Activated CD4-positive, alpha-beta T cell treated with anti-CD3 and anti-CD28 coated beads, Interleukin-2, amount 50 U/mL, for 48 hours (primary cell): ENCODE measurements at places on chromosomes 7 and 10.

GRCh38 chr7:99493823-99494222, 6.3 kb downstream of the ZNF394 start:
- DNase-seq, result no peak

GRCh38 chr7:100066953-100067352, 14.6 kb downstream of the ZNF3 start:
- no peak for DNase-seq

GRCh38 chr7:142602183-142602582, 147.1 kb upstream of the PRSS1 start:
- no peak for DNase-seq

DNA sequence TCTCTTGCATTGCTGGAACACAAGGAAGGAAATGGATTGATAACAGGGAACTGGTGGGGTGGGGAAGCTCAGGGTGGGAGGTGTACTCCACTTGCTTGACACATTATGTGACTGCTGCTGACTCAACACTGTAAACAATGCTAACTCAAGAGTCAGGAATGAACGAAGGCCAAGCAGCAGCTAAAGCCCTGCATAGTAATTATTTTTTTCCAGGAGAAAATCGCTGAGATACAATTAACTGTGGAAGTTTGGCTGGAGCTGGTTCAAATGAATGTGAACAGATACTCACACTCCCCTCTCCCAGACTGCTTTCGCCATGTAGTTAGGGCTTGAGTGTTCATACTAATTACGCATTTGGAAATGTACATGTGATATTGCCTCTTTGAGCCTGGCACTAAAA, 170.9 kb upstream of the AOAH start:
- no peak for DNase-seq

DNA sequence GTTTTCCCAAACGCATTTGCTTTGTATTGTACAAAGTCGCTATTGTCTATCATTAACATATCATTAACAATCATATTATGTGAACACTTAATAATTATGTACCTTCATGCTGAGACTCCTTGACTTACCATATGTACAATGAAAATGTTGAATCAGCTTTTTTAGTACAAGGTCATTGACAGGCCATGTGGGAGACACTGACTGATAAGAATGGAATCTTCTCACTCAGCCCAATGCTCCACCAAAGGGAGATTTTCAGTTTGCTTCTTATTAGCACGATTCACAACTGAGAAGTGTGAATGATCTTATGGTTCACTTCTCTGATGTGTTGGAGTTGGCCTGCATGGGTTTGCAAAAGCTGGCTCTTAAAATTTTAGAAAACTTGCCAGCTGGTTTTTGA, 253.5 kb upstream of the TEX47 start:
- DNase-seq, result no peak

DNA sequence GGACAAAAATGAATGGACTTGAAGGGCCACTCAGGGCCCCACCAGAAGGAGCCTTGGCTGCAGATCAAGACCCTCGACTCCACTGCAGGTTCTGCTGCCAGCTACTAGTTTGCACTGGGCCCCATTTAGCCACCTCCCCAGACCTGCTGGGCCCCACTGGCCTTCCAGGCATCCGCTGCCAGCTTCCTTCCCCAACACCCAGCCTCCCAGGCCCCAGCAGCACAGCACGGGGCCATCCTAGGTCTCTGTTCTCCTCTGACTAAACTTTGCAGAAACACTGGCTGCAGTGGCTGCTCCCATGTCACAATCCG, 277.4 kb upstream of the KLF14 start:
- peak; percentile 50 for DNase-seq

DNA sequence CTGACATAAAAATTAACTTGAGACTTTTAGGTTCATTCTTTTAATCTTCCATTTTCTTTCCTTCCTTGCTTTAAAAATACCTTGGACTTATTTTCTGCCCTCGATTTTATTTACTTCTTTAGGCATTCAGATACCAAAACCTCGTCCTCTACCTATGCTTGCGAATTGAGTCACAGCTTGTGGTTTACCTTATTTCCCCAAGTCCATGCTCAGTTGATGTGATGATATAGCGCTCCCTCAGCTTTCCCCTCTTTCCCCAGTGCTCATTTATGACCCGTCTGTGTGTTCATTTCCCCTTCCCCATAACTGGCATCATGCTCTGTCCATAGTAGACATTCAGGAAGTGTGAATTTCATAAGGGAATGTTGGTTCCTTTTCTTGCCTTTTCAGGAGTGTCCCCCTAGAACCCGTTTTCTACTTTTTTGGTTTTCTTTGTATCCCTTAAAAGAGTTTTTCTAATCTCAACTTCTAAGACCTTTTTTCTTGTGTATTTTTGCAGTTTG, 19.1 kb upstream of the PRKRIP1 start:
- DNase-seq, result no peak

DNA sequence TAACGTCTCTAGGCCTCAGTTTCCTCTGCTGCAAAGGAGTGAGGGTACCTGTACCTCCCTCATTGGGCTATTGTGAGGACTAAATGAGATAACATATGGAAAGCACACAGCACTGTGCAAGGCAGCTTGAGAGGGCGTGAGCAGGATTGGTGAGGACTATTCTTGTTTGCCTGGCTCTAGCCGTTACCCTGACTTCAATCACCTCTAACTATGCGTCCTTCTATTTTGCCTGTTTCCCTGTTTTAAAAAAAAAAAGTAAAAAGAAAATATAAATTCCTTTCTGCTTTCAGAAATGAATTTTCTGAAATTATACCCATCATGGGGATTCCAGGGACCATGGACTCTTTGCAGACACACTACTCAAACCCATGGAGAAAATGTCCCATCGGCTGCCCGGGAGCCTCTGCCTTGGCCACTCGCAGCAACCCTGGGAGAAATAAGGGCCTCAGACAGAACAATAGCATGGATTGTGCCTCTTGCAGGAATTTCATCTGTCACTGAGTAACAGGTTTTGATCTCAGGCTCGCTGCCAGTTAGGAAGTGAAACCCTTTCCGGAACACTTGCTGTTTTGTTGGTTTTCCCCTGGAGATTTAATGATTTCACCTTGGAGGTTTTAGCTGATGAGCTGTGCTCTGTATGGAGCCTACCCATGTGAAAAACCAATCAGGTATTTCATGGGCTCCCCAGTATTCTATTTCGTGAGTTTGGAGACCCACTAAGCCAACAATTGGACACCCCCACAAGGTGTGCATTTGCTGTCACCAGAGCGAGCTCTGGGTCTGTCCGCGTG, 55.6 kb downstream of the STEAP1B start:
- DNase-seq, result no peak

DNA sequence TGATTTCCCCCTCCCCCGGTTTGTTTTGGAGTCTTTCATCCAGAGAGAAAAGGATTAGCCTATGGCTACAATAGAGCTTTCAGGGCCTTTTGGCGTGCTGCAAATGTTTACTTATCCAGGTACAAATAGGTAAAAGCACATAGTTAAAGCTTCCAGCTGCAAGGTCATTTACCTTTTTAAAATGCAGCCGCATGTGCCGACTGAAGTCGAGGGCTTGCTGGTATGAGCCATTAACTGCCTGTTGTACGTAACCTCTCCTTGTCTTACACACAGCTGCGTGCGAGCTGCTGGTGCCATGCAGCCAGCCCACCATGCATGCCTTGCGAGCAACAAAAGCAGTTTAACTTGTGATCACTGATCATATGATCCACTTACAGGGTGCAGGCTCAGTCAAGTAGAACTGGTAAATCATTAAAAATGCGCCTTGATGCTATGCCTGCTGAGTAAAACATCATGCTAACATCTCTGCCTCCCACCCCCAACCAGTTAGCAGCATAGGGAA, 866.4 kb downstream of the LRMDA start:
- DNase-seq, result no peak

- no peak for DNase-seq
Observed at GRCh38 chr7:27808626-27809025, 68.7 kb downstream of the TAX1BP1 start.

DNA sequence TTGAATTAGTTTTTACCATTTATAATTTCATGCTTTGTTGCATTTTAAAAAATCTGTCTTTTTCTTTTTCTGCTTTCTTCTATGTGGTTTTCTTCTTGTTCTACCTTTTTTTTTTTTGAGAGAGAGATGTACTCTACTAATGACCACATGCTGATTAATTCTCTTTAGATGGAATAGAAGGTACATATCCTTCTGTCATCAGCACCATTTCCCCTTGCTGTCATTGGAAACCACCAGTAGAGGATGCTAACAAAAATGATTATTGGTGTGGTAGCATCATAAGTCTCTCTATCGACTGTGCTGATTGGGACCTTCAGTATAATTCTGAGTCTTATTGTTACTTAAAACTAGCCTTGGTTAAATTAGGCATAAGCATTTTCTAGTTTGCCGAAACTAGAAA, 3.6 kb downstream of the ZEB1 start:
- DNase-seq, result no peak

GRCh38 chr10:63760034-63760707, 239.0 kb downstream of the REEP3 start:
- DNase-seq, result no peak

DNA sequence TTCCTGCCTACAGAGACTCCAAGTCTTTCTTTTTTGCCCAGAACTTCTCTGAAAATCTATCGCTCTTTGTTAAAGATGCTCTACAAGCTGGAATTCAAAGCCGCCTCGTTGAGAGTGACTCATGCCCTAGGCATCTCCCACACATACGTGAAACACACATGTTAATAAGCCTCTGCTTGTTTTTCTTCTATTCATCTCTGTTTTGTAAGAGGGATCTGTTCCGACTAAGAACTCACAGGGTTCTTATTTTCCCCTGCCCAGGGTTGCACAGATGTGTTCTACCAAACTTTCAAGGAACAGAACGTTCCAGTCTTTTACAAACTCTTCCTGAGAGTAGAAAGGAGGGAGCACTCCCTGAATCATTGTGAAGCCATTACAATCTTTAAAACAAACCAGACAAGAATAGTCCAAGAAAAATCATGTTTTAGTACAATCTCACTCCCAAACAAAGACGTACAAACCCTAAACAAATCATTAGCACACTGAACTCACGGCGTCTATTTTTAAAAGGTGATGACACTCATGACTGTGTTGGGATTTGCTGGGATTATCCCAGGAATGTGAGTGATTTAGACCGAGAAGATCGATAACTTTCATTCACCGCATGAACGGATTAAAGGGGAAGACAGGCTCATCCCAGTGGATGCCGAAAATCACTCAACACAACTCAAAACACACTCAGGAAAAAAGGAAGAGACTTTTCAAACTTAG, 55.3 kb upstream of the INPP5A start:
- DNase-seq, result no peak

DNA sequence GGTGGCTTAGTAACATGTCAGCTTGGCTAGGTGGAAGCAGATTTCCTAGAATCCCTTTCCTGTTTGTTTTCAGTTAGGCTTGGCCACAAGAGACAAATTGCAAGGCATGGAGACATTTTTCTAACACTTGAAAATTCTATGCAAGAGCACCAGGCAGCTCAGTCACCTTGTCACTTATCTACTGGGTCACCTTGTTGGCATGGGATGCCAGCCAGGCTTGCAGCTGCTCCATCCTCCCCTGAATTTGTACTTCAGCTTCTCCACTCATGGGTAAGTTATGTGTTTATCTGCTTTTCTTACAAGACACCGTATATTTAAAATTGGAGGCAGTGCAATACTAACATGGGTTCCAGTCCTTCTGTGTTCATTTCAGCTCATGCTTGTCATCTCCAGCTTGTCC, 40.2 kb upstream of the CCSER2 start:
- DNase-seq, result no peak

DNA sequence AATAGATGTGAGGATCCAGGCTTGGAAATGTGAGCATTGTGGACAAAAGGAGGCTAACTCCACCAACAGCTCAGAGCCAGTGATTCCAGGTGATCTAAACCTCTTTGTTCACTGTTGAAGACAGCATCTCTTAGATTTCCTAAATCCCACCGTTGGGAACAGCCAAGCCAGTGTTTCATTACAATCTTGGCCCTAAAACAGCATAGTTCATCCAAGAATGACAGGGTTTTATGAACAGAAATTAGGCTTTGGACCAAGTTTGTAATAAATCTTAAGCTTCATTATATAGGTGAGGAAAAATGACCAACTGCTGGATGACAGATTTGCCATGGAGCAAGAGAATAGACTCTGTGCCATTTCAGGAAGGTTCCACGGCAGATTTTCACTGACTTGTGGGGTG, 65.8 kb downstream of the MTURN start:
- DNase-seq, result no peak

DNA sequence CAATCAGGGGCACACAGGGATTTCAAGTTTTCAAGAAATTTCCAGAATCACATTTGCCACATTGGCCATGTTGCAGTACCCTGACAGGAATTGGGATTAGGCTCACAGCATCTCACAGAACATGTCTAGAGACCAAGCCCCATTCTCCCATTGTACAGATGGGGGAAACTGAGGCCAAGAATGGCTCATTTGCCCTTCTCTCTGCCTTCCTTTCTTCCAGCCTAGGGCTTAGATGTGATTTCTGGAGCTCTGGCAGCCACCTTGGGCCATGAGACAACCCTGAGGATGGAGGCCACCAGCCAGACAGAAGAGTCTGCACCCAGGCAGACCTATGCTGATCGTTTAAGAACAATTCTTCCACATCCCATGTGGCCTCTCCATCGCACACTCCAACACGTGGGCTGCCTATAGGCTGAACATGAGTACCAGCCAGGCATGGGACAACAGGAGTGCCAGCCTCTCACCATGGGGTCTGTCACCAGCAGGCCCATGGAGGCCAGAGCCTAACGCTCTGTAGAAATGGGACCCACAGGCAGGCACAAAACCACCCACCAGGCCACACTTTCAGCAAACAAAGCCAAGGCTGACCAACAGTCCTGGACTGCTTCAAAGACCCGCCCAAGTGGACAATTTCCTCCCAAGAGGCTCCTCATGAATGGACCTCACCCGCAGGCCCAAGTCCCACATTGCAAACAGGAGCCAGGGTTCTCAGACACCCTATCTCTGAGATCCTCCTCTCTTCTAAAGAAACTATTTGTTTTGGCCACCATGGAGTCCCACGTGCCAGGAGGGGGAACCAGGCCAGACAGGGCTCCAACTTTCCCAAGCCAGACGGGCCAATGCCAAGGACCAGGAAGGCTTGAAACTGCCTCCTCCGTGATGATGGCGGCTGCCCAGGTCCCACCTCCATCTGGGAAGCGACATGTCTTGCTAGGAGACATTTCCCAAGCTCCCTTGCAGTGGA, 20.7 kb downstream of the PDGFA start:
- no peak for DNase-seq

- no peak for DNase-seq
Observed at GRCh38 chr7:39693812-39694211, 70.4 kb downstream of the RALA start.

- DNase-seq, result no peak
Observed at GRCh38 chr10:131726076-131726880, 174.5 kb upstream of the PPP2R2D start.

- no peak for DNase-seq
Observed at GRCh38 chr10:62502995-62503613, 128.9 kb downstream of the ZNF365 start.

- no peak for DNase-seq
Observed at GRCh38 chr7:115127399-115128021, 205.6 kb downstream of the MDFIC start.
